Esophagus squamous epithelium (tissue), 5 donors: ENCODE measurements at places on chromosomes 4 and X.

- no peak for DNase-seq
Observed at GRCh38 chr4:5003372-5003857, 15.8 kb downstream of the CYTL1 start.

DNA sequence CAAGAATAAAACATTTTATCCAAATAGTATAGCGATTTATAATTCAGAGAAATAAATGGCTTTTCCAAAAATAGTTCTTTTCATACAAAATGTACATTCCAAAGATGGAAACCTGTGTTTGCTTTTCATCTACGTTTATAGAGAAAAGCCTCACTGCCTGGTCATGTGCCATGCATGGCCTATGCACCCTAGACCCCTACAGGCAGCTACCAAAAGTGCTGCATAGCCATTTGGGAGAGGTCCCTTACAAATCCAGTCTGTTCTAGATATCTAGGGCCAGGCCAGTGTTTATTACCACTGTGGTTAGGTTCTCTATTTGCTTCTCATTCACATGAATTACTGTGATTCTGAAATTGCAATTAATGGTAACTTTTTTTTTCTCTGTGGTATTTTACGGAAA, 17.2 kb downstream of the HMGB2 start:
- no peak for DNase-seq

GRCh38 chrX:151871244-151871643, 41.4 kb upstream of the MAGEA4 start:
- no peak for DNase-seq

DNA sequence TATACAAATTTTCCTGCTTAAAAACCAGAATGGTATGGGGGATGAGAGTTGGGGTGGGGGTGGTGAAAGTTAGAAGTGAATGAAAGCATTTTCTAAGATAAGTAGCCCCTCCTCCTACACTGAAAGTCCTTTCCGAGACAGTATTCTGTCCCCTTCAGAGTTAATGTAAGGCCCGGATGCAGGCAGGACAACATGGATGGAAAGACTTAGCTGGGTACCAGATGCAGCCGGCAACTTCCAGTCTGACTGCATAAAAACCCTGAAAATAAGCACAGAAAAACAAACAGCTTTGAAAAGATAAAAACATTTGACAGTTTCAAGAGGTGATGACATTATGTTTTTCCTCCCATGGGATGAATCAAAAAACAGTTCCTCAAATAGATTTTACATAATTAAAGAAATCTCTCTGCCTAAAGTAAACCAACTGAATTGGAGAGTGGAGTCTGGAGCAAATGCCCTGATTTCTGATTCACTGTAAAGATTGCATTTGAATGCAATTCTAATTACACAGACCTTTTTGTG, 196.3 kb downstream of the GPAT3 start:
- no peak for DNase-seq

- DNase-seq: no peak
Observed at GRCh38 chr4:26839016-26839415, 21.6 kb upstream of the STIM2 start.

GRCh38 chrX:25544641-25545040, 528.9 kb upstream of the ARX start:
- no peak for DNase-seq

- DNase-seq: no peak
Observed at GRCh38 chr4:118033148-118034052, 886 bp upstream of the NDST3 start.

DNA sequence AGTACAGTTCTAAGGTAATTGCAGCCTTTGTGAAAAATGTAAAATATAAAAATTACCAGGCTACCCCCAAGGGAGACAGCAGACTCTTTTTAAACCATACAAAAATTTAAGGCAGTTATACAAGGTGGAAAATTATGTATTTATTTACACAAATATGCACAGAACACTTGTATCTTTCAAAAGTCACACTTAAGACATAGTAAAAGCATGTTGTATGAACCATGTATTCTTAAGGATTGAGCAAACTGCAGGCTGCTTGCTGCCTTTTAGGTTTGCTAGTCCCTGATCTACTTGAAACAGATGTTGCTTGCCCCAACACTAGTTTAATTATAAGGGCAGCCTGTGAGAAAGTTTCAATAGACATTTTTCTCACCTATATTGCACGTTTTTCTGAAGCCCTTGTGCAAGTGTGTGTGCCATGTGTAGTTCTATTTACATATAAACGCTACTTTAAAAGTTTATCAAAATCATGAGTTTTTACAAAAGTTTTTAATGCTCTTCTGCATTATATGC, 72.8 kb downstream of the PRSS12 start:
- DNase-seq: no peak

DNA sequence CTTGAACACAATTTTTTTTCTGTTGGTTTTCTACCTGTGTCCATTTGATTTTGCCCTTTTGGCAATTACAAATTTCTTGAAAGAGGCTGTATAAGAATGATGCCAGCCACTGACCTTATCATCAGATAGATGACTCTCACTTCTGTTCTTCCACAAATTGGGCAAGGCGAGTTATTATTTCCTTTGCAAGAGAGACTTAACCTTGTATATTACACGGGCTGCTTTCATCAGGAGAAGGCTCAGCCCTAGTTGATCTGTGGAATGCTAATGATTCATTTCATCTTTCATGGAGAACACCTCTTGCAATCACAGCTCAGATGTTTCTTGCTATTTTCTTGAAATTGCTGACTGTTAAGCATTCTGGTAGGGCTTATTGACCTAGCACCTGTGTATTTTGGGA, 1155.4 kb downstream of the STIM2 start:
- no peak for DNase-seq

GRCh38 chr4:174561560-174561959, 39.3 kb upstream of the HPGD start:
- DNase-seq: no peak

DNA sequence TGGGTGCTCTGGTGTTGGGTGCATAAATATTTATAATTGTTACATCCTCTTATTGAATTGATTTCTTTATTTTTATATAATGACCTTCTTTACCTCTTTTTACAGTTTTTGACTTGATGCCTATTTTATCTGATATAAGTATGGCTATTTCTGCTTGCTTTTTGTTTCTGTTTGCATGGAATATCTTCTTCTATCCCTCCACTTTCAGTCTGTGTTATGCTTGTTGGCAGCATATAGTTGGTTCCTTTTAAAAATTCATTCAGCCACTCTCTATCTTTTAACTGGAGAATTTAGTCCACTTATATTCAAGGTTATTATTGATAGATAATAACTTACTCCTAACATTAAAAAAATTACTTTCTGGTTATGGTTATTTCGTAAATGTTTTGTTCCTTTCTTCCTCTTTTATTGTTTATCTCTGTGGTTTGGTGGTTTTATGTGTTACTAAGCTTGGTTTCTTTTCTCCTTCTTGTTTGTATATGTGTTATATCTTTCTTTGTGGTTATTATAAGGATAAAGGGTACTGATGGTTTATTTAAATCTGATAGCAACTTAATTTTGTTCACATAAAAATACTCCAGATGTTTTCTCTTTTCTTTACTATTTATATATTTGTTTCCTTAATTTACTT, 69.5 kb downstream of the IL15 start:
- DNase-seq: no peak

DNA sequence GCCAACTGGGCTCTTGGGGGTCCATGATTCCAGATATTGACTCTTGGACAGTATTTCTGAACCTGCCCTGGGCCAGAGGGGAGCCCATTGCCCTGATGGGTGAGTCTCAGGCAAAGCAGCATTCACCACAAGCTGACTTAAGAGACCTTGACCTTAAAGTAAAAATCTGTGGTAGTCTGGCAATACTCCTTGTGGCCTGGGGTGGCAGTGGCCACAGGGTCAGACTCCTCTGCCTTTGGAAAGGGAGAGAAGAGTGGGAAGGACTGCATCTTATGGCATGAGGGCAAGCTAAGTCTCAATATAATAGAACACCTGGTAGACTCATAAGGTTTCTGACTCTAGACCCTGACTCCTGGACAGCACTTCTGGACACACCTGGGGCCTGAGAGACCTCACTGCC, 340.3 kb upstream of the MAD2L1 start:
- no peak for DNase-seq

GRCh38 chrX:41759817-41760216, 35.8 kb downstream of the GPR82 start:
- DNase-seq: no peak

DNA sequence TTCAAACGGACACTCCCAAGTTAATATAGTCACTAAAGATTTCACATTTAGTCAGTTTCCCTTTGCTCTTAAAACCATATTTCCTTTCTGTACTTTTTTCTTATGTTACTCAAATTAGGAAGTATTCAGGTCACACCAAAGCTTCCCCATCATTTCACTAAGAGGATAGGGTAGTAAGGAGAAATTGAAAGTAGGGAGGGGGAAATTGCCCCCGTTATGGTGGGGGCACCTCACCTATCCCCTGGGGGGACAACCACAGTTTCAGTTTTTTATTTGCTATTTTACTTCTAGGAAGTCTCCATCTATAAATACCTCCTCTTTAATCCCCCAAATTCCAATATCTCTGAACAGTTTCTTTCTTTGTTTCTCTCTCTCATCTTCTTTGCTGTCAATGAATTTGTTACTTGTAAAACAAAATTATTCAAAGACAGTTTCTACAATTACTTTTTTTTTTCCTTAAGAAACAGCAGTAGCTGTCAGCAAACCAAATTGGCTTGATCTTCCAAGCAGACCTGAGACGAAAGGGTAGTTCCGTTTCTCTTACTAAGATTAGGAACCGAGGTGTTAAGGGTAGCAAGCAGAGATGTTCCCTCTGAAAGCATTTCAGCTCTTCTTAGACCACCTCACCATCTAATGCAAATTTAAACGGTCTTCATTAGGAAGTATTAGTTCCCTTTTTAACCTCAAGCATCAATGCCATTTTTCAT, 160.2 kb upstream of the KLF3 start:
- DNase-seq: no peak

DNA sequence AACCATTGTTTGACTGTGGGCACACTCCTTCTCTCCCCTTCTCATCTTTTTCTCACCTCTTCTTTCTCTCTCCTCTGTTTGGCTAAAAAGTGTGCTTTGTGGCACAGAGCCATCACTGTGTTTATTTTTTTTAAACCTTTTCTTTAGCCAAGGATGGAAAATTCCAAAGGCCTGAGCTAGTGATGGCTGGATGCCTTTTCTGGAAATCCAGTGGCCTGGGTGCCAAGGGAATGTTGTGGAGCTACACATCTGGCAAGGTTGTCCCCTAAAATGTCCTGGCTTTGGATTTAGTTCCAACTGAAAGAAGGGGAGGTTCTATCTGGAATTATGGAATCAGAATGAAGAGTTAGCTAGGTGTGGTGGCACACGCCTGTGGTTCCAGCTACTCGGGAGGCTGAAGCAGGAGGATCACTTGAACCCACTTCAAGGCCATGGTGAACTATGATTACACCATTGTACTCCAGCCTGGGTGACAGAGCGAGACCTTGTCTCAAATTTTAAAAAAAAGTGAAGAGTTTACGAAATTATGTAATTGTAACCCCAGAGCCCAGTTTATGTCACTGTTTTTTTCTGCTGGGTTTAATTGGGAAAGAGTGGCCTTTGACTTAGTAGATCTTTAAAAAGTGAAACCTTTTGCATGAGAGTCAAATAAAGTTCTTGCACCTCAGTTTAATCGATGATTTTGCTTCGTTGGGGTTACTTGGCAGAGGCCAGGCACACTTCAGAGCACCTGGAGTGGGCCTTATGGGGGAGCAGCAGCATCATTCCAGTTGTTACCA, 17.7 kb downstream of the DOCK11 start:
- DNase-seq: no peak

DNA sequence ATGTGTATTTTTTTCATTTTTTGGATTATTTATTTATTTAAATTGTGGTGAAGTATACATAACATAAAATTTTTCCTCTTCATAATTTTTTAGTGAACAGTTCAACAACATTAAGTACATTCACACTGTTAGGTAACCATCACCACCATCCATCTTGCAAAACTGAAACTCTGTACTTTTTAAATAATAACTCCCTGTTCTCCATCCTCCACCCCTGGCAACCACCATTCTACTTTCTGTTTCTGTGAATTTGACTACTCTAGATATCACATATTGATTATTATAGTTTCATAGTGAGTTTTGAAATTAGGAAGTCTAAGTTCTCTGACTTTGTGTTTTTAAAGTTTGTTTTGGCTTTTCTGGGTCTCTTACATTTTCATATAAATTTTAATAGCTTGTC, 89.3 kb upstream of the STX18 start:
- DNase-seq: no peak

GRCh38 chrX:12526306-12526705, 264.9 kb upstream of the PRPS2 start:
- DNase-seq: no peak

DNA sequence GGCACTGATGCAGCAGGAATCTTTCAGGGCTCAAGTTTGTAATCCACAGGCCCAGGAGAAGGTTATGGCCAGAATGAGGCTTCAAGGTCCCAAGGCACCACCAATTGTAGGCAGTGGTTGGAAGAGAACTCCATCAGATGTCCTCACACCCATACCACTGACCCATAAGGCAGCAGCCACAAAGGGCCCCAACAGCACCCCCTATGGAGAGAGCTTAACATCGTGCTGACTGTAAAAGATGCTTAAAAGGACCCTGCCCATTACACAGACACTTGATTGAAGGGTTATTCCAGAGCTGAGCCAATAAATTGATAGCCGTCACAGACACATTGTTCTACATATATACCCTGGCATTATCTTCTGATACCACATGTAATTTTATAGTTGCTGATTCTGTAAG, 113.7 kb downstream of the SOWAHB start:
- no peak for DNase-seq

- DNase-seq: no peak
Observed at GRCh38 chr4:55036405-55036804, 89.0 kb downstream of the KDR start.

- DNase-seq: no peak
Observed at GRCh38 chr4:156294577-156294976, 340.9 kb upstream of the CTSO start.

DNA sequence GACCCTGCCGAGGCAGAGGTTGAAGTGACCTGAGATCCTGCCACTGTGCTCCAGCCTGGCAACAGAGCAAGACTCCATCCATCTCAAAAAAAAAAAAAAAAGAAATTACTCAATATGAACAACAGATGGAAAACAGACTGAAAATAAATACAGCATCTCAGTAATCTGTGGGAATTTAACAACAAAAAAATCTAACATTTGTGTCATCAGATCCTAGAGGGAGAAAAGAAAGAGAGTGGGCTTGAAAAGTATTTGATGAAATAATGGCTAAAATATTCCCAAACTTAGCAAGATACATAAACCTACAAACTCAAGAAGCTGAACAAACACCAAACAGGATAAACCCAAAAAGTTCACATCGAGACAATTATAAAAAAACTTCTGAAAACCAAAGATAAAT, 84.7 kb downstream of the CENPC start:
- no peak for DNase-seq

DNA sequence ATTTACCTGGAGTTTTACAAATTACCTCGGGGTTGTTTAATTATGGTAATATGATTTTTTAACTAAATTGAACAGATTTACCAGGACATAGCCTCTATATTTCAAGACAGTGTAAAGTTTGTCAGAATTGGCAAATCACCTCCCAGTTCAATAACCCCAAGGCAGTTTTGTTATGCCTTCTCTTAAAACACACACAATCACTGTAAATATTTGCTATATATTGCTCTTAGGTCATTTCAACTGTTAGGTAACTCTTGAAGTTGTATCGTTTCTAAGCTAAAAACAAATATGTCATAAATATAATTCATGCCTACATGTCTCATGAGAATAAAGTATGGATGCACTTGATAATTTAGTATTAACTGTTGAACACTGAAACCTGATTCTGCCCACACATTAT, 24.1 kb downstream of the PDLIM5 start:
- DNase-seq: no peak
